ENCODE measurements at places on chromosomes 5 and 9.
A peak's percentile ranks its signal among the peaks of the same experiment; 100 is the strongest.

DNA sequence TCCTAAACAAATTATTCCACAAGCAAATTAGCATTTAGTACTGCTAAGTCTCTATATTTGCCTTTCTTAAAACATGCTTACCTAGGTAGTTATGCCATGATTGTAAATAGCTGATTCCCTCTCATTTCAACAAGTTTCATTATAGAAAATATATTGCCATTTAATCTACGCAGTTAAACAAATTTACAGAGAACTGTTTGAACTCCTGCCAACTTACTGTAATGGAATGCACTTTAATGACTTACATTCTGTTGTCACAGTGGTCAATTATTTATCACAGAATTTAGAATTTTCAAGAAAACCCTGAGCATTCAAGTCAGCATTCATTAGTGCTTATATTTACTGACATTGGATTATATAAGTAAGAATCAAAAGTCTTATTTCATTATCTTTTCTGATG lies 19.6 kb downstream of the SLC38A9 start:
- DNase-seq, result no peak

- no peak for DNase-seq
Measured at GRCh38 chr9:5554254-5554653, 43.9 kb downstream of the PDCD1LG2 start.

GRCh38 chr9:131968632-131969031 lies 111.0 kb downstream of the MED27 start:
- DNase-seq, result no peak

DNA sequence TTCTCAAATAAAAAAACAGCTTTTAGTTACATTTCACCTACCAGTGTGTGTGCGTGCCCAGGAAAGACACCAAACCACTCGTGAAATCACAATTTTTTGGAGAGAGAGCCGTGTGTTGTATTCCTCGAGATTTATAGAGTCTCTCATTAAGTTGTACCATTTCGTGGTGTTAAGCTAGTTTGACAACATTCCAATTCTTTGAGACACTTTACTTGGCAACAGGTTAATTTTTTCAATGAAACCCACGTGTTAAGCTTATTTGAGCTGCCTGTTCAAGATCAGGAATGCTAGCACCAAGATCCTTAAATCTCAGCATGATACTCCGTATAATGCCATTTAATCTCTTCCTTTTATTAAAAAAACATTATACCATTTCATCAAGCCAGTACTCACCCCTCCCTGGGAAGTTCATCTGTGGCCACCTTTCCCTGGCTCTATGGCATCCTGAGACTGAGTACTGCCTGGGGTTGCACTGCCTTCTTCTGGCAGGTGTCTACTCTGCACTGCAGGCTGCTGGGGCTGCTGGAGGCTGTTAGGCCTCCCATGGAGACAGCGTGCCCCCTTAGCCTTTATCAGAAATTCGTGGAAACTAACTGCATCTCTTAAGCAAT lies 143.7 kb downstream of the ARHGAP26 start:
- DNase-seq, result no peak

DNA sequence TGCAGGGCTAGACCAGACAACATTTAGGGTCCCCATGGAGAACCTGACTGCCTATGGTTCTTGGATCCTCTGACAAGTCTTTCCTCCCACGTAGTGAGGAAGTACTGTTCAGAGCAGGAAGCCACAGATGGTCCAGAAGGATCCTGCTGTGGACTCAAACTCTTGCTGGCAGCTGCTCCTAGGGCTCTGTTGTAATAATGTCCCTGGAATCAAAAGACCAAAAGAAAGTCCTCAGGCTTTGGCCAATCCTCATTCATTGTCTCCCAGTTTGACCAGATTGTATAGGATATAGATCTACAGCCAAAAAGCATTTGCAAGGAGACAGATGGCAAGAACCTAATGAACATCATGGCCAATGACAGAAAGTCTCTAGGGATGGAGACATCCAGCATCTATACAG lies 53.9 kb downstream of the SEMA6A start:
- no peak for DNase-seq

- no peak for DNase-seq
Measured at GRCh38 chr9:113617550-113617949, 154.0 kb downstream of the RGS3 start.

DNA sequence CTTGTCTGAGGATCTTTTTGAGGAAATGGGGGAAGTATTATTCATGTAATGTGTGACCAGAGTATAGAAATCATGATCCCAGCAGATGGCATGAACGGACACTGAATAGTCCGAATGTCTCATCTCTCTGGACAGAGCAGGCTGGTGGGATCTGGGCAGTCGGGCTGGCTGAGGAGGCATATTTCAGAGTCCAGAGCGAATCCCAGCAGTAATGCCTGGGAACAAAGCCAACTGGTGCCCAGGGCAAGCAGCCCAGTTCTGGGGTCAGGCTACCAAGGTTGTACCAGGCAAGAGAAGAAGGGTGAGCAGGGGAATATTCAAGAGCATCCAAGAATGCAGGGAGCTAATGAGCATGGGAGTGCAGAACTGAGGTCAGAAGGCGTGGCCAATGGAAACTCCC lies 306.4 kb downstream of the ZSWIM6 start:
- no peak for DNase-seq

GRCh38 chr5:131394128-131394527 lies 130.3 kb downstream of the CDC42SE2 start:
- DNase-seq, result no peak

GRCh38 chr9:72362680-72363139 lies 2.3 kb downstream of the ZFAND5 start:
- DNase-seq, result peak; percentile 79

DNA sequence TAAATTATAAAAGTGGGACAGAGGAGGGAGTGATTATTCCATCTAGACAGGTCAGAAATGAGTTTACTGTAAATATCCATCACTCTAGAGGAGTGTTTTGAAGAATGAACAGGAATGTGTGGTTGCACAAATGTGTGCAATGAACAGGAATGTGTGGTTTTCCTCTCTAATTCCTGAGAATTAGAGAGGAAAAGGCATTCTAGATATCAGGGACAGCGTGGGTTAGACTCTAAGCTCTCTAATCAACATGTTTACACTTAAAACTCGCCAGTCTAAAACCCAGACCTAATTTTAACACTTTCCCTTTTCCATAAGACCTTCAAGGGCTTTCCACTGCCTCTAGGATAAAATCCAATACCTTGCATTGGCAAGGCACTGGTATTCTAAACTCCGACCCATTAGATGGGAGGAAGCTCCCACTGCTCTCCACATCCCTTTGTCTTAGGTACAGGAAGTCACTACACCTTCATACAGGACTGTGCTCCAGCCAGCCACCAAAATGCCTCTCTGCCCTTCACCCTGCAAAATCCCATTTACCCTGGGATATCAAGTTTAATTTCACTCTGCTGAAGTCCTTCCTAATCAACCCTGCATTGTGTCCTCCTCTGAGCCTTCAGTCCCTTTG lies 67.9 kb downstream of the NFIB start:
- no peak for DNase-seq

DNA sequence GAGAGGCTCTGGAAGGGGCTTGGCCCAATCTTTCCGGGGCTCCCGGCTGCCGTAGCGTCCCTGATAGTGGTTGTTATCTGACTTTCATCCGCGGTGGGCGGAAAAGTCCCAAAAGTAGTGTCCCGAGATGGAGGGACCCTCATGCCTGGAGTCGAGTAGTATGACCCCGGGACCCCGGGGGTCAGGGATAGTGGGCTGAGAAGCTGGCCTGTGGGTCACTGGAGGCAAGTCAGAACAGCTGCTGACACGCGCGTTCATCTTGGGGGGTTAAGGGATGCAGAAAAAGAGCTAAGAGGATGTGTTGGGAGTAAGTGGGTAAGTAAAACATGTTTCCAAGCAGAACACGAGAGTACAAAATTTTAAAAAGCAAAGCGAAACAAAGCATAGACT lies 123.4 kb downstream of the TMEM161B start:
- no peak for DNase-seq

GRCh38 chr5:107342371-107342770 lies 328.4 kb downstream of the EFNA5 start:
- DNase-seq, result no peak

GRCh38 chr9:37060833-37061232 lies 26.8 kb upstream of the PAX5 start:
- peak; percentile 38 for DNase-seq

GRCh38 chr9:134585746-134586706 lies 55.6 kb upstream of the COL5A1 start:
- DNase-seq, result no peak

DNA sequence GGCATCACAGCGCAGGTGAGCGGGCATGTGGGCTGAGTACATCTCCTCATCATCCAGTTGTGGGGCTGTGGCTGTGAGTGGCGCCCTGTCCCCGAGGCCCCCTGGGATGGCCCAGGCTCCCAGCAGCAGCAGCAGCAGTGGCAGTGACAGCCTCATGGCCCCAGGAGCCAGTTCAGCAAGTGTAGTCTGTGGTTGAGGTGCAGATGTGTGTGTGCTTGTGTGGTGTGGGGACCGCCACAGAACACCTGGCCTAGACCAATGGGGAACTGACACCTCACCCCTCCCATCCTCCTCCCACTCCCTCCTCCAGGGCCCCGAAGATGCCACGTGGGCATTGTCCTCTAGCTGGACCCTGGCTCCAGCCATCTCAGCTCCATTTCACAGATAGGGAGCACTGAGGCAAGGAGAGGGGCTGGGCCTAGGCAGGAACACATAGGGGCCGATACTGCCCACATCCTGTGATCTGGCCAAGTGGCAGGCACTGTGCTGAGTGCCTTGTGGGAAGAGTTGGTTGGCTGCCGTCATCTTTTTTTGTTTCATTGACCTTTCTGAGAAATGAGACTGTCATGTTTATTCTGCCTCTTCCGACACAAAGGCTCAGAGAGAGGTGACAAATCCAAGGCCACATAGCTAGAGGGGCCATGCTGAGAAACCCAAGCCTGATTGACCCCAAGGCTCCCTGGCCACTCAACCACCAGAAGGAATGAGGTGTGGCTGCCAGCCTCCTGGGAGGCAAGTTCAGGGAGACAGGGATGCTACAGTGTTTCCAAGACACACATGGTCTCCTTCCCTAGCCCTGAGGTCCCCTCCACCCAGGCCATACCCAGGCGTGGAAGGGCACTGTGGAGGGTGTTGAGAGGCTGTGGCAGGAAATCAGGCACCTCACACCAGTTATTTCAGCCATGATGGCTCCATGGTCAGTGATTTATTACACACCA lies at the start of gene MZB1:
MZB1 (minus strand) TSS at position 213 of the 938 bp plus-strand sequence; CDS start at position 156, 57 bp downstream.
- peak; percentile 96 for DNase-seq

GRCh38 chr5:169840405-169840804 lies 139.9 kb downstream of the INSYN2B start:
- no peak for DNase-seq

GRCh38 chr9:70947086-70947485 lies 174.3 kb downstream of the TRPM3 start:
- DNase-seq, result no peak

DNA sequence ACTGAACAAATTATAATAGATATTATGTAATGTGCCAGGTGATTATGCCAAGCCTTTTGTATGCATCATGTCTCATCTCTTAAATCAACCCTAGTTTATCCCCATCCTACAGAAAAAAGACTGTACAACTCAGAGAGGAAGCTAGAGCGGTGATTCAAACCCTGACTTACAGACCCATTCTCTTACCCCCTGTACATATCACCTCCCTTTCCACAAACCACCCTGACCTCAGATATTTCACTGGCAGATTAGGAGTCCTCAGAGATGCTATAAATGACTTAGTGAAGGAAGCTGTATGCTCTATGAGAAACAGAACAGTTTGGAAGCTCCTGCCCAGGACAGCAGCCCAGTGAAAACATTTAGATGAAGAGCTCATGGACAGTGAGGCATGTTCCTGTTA lies 79.1 kb upstream of the RARS1 start:
- DNase-seq, result no peak

GRCh38 chr5:102617191-102618187 lies 118.7 kb upstream of the SLCO6A1 start:
- no peak for DNase-seq

DNA sequence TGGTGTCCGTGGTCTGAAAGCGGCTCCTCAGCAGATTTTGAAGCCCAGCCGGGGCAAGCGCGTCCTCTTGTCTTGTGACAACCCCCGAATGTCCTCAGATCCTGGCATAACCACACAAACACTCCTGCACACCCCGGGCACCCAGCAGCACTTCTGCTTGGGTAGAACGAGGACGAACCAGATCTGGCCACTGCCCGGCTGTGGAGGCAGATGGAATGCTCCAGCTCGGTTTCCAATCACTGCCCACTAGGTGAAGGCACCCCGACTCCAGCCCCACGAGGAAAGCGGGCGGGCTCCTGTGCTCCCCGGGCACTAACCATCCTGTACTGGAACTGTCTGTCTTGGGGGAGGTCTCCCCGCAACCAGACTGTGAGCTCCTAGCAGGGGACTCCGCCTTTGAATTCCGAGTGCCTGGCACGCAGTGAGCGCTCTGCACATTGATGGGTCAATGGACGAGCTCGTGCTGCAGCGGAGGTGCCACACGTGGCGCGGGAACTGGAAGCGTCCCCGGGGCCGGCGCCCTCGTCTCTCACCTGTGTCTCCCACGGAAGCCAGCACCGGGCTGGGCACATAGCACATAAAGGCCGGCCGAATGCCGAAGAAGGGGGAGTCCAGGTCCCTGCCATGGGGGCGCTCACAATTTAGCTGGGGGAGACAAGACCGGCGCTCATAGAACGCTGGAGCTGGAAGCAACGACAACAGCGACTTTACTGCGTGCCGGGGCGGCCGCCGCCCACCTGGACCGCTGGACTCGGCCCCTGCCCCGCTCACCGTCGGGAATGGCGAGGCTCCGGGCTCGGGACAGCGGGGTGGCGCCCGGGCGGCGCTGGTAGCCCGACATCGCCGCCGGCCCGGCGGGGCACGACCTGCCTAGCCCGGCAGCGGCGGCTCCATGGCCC lies 608 bp downstream of the ENTR1 start:
- DNase-seq, result peak; percentile 67

DNA sequence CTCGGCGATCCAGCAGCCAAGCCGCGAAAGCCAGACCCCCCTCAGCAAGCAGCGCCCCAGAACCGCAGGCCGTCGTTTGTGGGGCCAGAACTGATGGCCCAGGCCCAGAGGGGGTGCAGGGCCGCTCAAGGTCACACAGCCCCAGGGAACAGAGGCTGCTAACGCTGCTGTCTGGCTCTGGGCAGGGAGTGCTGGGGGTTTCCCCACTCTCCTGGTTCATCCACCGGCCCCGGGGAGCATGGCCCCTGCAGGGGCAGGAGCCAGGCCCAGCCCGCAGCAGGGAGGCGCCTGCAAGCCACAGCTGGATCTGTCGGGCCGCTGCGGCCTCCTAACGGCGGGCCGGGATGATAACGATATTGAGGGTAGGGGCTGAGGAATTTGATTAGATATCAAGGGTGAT lies 64.8 kb upstream of the IGFBPL1 start:
- no peak for DNase-seq

- peak; percentile 26 for DNase-seq
Measured at GRCh38 chr5:17314907-17315471, 97.6 kb downstream of the BASP1 start.

GRCh38 chr5:130141659-130142320 lies 237.5 kb downstream of the CHSY3 start:
- peak; percentile 43 for DNase-seq

Measured in NAMALWA (cell line).